ENCODE measurements at places on chromosomes 5 and 9.

DNA sequence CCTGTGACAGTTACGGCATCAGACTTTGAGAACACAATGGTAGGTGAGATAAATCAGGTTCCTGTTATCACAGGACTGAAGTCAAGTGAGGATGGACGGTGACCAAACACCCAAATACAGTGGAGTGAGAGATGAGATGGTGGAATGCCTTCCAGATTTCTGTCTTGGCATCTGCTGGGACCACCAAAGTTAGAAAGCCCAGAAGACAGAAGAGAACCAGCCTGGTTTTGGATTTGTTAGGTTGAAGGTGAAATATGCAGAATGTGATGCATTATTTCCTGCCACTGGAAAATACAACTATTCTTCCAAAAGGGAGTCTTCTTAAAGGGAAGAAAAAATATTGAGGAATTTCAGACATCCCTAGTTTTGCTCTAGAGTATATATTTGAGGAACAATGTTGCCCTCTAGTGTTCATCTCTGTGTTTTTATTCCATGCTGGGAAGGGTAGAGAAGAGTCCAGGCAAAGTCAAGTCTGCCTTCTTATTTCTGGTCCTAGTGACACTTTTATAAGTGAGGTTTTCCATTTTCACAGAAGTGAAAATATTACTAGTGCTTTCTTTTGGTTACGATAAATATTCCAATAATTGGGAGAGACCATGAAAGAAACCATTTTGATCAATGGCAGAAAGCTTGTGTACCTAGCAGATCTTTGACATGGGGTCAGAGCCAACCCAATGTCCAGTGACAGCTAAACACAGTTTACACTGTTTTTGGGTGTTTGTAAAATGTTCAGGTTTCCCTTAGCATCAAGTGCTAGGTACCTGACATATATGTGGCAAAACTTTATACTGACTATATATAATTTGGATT lies 142.3 kb upstream of the ANKH start:
- DNase-seq, result peak; percentile 42

GRCh38 chr5:124650951-124651662 lies 95.3 kb downstream of the ZNF608 start:
- DNase-seq, result no peak

DNA sequence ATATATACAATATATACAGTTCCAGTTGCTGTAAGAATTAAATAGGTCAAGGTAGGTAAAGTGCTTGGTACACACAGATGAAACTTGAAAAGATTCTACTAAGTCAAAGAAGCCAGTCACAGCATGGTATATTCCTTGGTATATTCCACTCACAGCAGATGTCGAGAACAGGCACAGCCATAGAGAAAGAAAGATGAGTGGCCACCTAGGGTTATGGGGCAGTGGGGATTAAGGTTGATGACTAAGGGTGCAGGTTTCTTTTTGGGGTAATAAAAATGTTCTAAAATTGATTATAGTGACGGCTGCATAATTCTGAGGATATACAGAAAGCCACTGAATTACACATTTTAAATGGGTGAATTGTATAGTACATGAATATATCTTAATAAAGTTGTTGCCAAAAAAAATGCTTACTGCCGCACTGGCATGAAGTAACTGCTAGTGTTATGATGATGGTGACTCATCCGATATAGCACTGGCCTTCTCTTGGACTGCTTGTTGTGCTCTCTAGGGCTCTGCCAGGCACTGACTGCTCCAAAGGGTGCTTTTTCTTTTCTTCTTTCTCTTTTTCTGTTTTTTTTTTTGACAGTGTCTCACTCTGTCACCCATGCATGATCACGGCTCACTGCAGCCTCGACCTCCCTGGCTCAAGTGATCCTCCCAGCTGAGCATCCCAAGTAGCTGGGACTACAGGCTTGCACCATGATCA lies 23.5 kb downstream of the TBC1D2 start:
- DNase-seq, result no peak

- no peak for DNase-seq
These were observed 200.4 kb downstream of the FBXL7 start for GRCh38 chr5:15700373-15700772.

- DNase-seq, result no peak
These were observed 100.8 kb downstream of the IQGAP2 start for GRCh38 chr5:76503929-76504328.

- no peak for DNase-seq
These were observed 78.6 kb downstream of the PCDH1 start for GRCh38 chr5:141799507-141800167.
